ENCODE measurements at places on chromosomes 3 and 15.

GRCh38 chr15:67227431-67227830 is 27.0 kb downstream of the AAGAB start:
- no peak for DNase-seq

GRCh38 chr3:7789324-7789723 is 712.3 kb upstream of the LMCD1 start:
- DNase-seq: no peak

GRCh38 chr3:44803298-44803697 is 41.7 kb downstream of the KIF15 start:
- DNase-seq: no peak

- no peak for DNase-seq
Observed at GRCh38 chr3:37171144-37171543, 3.2 kb downstream of the LRRFIP2 start.

DNA sequence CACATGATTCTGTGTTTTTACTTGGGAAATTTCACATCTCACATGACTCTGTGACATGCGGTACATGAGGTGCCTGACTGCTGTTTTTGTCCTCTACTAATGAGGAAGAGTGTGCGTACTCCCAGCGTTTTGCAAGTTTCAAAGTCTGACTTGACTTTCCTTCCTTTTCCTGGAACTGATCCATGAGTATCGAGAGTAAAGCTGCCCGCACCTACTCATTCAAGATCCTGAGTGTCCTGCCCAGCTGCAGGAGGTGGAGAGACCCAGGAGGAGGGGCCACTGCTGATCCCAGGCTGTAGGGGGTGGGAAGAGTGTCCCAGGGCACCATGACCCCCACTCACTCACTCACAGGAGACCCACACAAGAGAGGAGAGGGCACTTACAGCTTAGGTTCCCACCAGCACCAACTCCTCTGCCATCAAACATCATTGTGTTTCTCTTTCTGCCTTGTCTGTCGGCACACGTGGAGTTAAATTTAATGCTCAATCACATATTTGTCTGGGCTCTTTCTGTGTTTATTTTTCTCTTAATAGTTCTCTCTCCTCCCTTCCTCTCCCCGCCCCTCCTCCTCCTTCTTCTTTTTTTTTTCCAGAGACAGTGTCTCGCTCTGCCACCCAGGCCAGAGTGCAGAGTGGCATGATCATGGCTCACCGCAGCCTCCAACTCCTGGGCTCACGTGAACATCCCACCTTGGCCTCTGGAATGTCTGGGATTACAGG is 1.4 kb downstream of the CCR5AS start:
- DNase-seq: no peak

- no peak for DNase-seq
Observed at GRCh38 chr3:18655827-18656226, 230.7 kb upstream of the SATB1 start.

- DNase-seq: no peak
Observed at GRCh38 chr3:172560026-172560425, 36.8 kb upstream of the TNFSF10 start.

DNA sequence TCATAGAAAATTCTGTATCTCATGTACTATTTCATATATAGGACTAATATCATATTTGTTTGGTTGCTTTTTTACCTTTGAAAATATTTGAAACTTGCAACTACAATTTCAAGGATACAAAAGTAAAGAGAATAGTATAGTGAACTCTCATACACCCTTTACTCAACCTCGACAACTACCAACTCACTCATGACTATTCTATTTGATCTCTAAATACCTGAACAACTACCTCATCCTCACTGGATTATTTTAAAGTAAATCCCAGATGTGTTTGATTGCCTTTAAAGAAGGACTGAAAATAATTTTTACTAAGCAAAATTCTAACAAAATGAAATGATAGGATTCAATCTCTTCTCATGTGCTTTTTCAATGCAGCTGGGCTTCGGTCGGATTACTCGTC is 12.1 kb downstream of the TMPRSS7 start:
- DNase-seq: no peak

DNA sequence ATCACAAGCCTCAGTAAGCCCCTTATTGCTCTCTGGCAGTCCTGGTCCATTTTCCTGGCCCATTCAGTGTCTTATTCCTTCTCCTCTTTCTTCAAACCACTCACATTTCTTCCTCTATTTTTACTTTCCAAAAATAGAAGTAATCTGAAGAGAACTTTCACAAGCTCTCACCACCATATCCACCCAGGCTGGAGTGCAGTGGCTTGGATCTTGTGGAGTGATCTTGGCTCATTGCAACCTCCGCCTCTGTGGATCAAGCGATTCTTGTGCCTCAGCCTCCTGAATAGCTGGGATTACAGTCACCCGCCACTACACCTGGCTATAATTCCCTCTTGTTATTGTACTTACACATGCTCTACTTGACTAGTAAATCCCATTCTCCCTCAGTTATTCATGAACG is 16.8 kb downstream of the ARMC8 start:
- no peak for DNase-seq

All from activated gamma-delta T cell treated with anti-CD3 and anti-CD28 coated beads, Interleukin-2, amount 50 U/mL, for 16 hours (primary cell).